ENCODE measurements at places on chromosomes 16 and 17. TPM values are rescaled to one million over a fixed set of nuclear protein-coding genes. Genes with fewer than 3 reads are reported as not detected.

The KCNH4 gene
- 1.5 TPM for total RNA-seq

The OR2C1 gene
- total RNA-seq = not detected

The CD300H gene
- total RNA-seq = not detected

The SP6 gene
- 0.07 TPM for total RNA-seq

The EVPLL gene
- total RNA-seq = not detected

- H3K4me1 ChIP-seq = no peaks in the 10 kb centered on the region
- no peak for DNase-seq
- no peak overlapping the region for H3K4me3 ChIP-seq
- H3K27ac ChIP-seq = no peak overlapping the region
Measured at GRCh38 chr16:52446080-52446479, 100.9 kb downstream of the TOX3 start.

GRCh38 chr16:58063377-58064076 lies 38.0 kb downstream of the MMP15 start:
- H3K36me3 ChIP-seq = no peaks in the 10 kb centered on the region
- DNase-seq = no peak
- H3K4me3 ChIP-seq = no peak overlapping the region

GRCh38 chr16:67456391-67457081 lies 24.4 kb downstream of the ATP6V0D1 start:
- no peak overlapping the region for H3K27ac ChIP-seq
- H3K4me3 ChIP-seq = no peak overlapping the region
- DNase-seq = no peak
- H3K36me3 ChIP-seq = no peaks in the 10 kb centered on the region
- no peaks in the 10 kb centered on the region for H3K27me3 ChIP-seq
- peaks cover 2% of the 10 kb centered on the region for H3K4me1 ChIP-seq

DNA sequence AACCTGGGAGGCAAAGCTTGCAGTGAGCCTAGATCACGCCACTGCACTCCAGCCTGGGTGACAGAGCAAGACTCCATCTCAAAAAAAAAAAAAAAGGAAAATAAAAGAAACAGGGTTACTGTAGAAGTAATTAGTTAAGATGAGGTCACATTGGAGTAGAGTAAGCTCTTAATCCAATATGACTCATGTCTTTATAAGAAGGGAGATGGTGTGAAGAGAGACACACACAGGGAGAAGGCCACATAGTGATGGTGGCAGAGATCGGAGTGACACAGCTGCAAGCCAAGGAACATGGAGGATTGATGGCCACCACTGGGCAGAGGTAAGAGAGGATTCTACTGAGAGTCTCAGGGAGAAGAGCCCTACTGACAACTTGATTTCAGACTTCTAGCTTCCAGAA lies 15.3 kb upstream of the SLFN5 start:
- no peaks in the 10 kb centered on the region for H3K27me3 ChIP-seq
- H3K4me1 ChIP-seq = peaks cover 19% of the 10 kb centered on the region
- H3K36me3 ChIP-seq = no peaks in the 10 kb centered on the region
- DNase-seq = no peak

- H3K27me3 ChIP-seq = no peaks in the 10 kb centered on the region
- no peak overlapping the region for H3K27ac ChIP-seq
- no peak for DNase-seq
- H3K36me3 ChIP-seq = no peaks in the 10 kb centered on the region
Measured at GRCh38 chr16:49581630-49582298, 208.2 kb downstream of the C16orf78 start.

DNA sequence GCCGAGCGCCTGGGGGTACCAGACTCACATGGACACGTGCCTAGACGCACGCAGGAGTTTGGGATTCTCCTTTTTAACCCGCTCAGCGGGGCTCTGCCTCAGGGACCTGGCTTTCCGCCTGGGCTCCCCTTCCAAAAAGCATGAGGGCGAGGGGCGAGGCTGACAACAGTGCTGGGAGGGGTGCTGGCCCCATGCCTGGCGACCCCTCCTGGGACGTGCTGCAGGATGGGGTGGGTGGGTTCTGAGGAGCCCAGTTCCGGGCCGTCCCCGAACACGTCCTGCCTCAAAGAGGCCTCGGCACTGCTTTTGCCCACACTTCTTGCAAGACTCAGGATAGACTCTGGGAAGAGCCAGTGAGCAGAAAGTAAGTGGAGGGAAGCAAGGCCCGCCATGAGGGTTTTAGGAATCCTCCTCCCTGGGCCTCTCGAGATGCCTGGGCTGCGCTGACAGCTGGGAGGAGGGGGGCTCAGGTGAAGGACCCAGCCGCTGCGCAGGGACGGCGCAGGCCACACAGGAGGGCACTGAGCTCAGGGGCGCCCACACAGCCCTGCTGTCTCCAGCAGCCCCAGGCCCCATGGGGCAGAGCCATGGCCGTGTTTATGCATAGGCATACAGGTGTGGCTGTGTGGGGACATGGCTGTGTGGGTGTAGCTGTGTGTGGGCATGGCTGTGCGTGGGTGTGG lies 15.4 kb upstream of the PABPN1L start:
- DNase-seq = no peak
- no peaks in the 10 kb centered on the region for H3K27me3 ChIP-seq
- H3K36me3 ChIP-seq = no peaks in the 10 kb centered on the region
